ENCODE measurements at places on chromosomes 11 and 22.

GRCh38 chr22:38788021-38788816 is 5.7 kb downstream of the DNAL4 start:
- DNase-seq = no peak

- no peak for DNase-seq
These were observed 61.8 kb upstream of the ADA2 start for GRCh38 chr22:17281026-17281425.

DNA sequence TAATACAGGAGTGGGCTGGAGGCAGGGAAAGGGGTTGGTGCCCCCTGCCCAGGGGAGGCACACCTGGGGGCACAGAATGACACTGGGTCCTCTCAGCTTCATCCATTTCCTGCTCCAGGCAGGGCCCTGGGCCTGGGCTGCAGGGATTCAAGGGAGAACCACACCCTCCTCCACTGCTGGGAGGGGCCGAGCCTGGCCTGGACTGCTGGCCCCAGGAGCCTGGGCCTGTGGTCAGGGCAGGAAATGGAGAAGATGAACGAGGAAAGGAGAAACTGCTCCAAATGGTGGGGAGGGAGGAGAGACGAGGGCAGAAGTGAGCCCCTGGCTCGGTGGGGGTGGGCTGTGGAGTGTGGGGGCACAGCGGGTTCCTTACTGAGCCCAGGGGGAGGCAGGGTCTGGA is 38.1 kb upstream of the KCNQ1OT1 start:
- DNase-seq = no peak

GRCh38 chr11:57279116-57279515 is 42.1 kb upstream of the APLNR start:
- no peak for DNase-seq

GRCh38 chr22:37443086-37443485 is 15.8 kb upstream of the ELFN2 start:
- no peak for DNase-seq

GRCh38 chr11:70610566-70611565 is 212.5 kb downstream of the CTTN start:
- DNase-seq = no peak

DNA sequence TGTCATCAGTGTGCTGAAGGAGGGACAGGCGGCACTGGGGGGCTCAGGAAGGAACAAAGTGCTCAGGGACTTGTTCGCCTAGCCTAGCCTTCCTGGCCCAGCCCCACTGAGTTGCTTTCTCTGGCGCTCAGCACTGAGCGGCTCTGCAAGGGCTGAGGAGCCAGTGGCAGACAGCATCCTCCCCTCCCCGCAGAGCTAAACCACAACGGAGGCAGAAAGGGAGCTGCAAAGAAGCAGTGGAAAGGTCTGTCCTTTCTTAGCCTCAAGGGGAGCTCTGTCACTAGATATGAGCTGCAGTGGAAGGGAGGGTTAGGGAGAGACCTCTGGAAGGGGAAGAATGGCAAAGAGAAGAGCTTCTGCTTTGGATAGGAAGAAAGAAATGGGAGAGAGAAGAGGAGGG is 89.7 kb upstream of the PHOX2A start:
- DNase-seq = no peak

GRCh38 chr11:127369356-127369755 is 368.8 kb upstream of the KIRREL3 start:
- no peak for DNase-seq

- DNase-seq = no peak
These were observed 84.1 kb downstream of the DGCR2 start for GRCh38 chr22:19038164-19038546.

GRCh38 chr22:35726398-35726797 is 8.7 kb downstream of the APOL5 start:
- DNase-seq = no peak

DNA sequence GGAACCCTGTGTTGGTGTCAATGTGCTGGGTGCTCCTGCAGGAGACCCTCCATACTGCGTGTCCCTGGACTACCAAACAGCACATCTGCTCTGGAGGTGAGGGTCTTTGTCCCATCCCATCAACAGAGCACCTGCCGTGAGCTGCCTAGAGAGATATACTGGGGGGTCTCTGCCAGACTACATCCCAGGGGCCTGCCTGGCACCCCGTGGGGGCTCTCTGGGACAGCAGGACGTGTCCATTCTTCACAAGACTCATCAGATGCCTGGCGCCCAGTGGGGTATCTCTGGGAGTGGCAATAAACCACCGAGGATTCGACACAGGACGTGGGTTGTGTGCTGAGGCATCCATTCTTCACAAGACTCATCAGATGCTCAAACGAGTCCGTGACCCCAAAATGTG is 42.7 kb downstream of the SHANK2 start:
- DNase-seq = no peak

Data from cortex of kidney (tissue), 1 donor.